T-helper 1 cell (primary cell): ENCODE measurements at places on chromosomes 7 and 10.

DNA sequence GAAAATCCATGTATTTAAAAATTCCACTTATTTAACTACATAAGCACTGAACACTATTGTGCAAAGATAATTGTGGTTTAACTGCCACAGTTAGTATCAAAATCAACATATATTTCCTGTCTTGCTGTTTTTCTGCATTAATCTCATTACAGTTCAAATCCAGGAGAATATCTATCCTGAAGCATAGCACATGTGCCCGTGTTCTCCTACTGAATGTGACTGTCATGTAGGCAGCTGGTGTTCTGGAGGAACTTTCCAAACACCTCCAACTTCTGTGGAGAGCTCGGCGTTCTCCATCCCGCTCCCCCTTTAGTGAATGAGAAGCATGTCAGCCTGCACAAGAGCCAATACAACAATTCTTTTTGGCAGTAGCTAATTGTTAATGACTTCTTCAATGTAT, 76.4 kb upstream of the IKZF1 start:
- no peak for DNase-seq

- no peak for DNase-seq
These were observed 860 bp downstream of the IQUB start for GRCh38 chr7:123533553-123533917.

DNA sequence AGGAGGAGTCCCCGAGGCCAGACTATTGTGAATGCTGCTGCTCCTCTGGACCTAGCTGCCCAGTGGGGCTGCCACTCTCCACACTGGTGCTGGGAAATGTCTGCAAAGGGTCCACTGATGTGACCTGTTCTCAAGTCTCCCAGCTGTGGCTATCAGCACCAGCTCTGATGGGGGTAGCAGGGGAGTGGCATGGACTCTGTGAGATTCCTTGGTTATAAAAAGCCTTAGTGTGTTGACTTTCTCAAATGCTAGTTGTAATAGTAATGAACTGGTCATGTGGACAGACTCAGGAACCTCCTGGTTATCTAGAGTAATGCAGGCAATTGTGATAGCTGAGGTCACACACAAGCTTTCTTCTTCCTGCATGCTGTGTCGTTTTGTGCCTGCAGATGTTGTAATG, 34.1 kb upstream of the ARMC3 start:
- DNase-seq, result no peak

DNA sequence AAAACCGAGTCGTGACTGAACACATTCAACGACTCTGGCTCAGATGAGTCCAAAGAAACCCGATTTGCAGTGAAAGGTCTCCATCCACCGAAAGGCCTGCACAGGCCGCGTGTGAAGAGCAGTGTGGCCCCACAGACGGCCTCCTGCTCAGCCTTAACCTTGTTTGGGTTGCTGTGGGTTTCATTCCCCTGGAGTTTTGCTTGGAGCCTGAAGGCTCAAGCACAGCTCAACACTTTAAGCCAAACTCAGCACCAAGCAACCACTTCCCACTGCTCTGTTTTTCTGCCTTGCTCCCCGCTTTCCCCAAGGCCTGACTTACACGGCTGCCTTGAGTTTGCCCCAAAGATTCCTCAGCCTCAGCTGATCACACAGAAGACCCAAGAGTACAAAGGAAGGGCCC, 398.2 kb upstream of the NFE2L3 start:
- DNase-seq, result no peak

- DNase-seq, result no peak
These were observed 213.7 kb downstream of the HTR7 start for GRCh38 chr10:90644165-90644564.

- no peak for DNase-seq
These were observed 56.7 kb downstream of the C10orf120 start for GRCh38 chr10:122642726-122643605.

DNA sequence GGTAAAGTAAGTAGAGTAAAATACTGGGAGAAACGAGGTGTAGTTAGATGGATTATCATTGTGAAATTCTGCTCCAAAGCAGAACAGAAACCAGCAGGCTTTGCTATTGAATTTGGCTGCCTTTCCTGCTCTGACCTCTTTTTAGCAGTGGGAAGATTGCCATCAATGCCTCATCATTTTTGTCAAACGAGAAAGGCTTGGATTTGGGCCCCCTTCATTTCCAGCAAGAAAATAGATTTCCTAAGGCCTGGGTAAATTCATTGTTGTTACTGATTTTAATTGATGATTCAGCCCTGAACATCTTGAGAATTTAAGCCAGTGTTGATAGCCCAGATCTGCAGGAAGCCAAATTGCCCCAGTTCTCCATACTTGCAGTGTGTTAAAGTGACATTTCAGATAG, 35.2 kb upstream of the ASAH2 start:
- DNase-seq, result no peak

DNA sequence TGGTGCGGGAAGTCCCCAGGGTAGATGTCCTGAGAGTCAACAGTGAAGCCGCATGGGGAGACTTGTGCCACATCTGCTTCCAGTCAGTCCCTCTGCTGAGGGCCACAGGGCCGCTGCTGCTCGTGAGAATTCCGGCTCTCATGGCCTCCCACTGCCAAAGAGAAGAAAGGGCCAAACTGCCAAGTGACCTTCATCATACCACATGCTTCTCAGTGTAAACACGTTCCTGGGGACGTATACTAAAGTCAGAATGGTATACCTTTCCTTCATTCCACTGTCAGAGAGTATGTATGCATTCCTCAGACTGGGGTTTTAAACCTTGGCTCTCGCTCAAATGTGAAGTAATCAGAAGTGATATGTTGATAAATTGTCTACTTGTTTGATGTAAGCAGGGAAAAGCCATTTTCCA, 52.8 kb upstream of the SEC61G start:
- DNase-seq, result no peak

DNA sequence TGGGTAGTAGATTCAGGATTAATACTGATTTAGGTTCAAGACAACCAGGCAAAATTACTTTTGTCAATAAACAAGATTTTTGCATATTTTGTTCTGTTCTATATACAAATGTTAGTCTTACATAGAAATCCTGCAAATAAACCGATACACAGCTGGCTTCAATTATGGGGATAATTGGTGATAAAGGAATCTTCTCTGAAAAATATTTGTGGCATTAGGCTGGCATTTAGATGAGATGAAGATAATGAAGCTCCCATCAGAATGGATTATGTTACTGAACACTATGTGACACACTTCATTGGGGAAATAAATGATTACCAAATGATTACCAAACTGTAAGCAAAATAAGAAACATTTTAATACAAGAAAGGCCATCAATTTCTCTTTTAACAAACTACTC, 65.8 kb downstream of the NT5C2 start:
- no peak for DNase-seq

GRCh38 chr10:34801097-34801733, 13.9 kb downstream of the PARD3 start:
- DNase-seq, result no peak

DNA sequence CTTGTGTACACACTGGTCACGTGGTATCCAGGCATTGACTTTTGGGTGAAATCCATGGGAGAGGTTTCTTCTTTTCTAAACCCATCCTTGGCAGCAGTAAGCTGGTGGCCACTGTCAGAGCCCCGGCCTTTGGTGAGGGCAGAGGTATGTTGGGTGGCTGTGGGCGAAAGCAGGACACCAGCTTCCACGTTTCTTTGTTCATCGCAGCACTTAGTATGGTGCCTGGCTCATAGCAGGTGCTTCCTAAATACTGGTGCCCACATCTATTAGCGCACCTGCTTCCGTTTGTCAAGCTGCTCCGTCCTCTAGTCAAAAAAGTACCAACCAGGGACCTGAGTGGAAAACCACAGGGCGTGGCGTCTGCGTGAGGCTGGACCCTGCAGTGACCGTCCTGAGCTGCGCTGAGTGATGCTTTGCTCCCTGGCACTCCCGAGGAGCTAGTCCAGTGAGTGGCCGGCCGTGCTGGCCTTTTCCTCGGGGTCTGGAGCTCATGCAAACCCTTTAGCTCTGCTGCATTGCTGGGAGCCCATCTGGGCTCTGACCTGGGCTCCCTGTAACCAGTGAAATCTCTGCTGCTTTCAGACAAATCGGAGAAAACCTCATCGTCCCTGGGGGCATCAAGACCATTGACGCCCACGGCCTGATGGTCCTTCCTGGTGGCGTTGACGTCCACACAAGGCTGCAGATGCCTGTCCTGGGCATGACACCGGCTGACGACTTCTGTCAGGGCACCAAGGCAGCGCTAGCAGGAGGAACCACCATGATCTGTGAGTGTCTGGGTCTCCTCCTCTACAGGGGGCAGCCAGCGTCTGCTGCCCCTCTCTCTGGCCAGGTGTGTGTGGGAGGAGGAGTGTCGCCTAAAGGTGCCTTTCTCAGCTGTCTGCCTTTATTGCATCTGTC, 5.6 kb downstream of the DPYSL4 start:
- DNase-seq, result no peak
